ENCODE measurements at places on chromosomes 3 and 15.

GRCh38 chr15:68697711-68698690 is 119.2 kb downstream of the CORO2B start:
- no peak for DNase-seq

GRCh38 chr15:24957691-24958090 is 2.9 kb downstream of the SNRPN start:
- DNase-seq, result no peak

- DNase-seq, result no peak
Measured at GRCh38 chr15:86316726-86317383, 237.2 kb downstream of the AGBL1 start.

DNA sequence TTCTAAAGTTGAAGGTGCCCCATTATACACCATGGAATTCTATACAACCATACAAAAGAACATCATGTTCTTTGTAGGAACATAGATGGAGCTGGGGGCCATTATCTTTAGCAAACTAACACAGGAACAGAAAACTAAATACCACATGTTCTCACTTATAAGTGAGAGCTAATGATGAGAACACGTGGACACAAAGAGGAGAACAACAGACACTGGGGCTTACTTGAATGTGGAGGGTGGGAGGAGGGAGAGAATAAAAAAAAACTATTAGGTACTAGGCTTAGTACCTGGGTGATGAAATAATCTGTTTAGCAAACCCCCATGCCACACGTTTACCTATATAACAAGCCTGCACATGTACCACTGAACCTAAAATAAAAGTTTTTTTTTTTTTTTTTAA is 342.7 kb downstream of the PLCL2 start:
- no peak for DNase-seq

DNA sequence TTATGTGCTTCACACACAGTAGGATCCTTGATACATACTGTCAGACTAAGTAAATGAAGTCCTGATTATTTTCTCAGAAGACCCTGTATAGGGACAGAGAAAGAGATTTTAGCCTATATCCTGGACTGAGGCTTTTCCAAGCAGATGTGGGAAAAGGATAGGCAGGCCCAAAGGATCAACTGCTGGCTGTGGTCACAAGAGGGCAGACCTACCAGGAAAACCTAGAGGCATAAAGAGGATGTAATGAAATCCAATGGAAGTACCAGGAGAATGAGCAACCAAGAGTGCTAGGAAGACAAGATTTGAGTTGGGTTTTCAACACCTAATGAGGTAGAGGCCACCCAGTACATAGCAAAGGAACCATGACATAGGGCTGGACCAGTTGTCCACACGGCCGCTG is 23.1 kb downstream of the DCLK3 start:
- no peak for DNase-seq

GRCh38 chr15:61014698-61015097 is 214.4 kb downstream of the RORA start:
- DNase-seq, result no peak

DNA sequence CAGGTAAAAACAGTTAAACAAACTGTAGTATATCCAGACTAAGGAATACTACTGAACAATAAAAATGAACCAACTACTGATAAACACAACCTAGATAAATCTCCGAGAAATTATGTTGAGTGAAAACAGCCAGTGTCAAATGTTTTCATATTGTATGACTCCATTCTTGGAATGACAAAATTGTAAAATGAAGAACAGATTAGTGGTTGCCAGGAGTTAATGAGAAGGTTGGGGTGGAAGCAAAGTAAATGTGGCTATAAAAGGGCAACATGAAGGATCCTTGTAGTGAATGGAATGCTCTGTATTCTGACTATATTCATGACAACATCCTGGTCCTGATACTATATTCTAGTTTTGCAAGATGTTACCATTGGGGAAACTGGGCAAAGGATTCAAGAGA is 27.5 kb upstream of the ACKR4 start:
- no peak for DNase-seq

DNA sequence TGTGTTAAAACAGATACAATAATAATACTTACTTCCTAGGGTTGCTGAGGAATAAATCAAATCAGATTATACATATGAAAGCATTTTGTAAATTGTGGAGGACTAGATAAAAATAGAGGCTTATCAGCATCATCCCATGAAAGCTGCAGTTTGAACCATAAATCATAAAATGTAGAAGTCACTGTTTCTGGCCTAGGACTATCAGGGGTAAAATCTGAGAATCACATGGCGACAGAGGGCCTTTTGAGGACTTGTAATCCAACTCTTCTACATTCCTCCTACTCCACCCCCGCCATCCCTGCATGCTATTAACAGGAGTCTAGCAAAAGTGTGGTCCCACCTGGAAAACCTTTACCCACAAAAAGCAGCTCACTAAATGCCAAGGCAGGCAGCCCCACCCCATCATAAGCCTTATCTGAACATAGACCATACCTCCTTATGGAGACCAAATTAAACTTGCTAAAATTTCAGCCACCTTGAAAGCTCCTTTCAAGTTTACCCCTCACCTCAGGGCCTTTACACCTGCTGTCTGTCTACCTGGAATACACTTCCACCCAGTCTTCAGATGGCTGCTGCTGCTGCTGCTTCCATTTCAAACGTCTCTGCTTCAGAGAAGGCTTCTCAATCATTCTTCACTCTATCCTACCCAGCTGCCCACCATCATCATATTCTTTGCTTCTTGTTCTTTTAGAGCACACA is 11.5 kb downstream of the MB21D2 start:
- no peak for DNase-seq

DNA sequence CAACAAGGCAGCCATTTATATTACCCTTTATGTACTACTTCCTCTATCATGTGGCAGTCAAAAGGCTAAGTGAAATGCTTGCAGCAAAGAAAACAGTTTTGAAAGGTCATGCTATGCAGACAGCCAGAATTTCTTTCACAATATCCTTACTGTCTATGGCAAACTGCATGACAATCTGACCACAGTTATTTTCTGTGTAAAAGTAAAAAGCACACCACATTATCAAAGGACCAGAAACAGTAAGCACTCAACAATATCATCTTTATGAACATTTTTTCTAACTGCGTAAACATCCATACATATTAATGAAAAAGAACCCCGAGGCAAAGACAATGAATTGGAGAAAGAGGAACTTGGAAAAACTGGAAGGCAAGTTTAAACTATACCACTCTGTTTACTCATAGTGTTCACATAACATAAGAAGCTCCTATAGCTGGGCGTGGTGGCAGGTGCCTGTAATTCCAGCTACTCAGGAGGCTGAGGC is 47.9 kb downstream of the PIK3CB start:
- no peak for DNase-seq

GRCh38 chr3:197820550-197821335 is 29.7 kb downstream of the LRCH3 start:
- no peak for DNase-seq

DNA sequence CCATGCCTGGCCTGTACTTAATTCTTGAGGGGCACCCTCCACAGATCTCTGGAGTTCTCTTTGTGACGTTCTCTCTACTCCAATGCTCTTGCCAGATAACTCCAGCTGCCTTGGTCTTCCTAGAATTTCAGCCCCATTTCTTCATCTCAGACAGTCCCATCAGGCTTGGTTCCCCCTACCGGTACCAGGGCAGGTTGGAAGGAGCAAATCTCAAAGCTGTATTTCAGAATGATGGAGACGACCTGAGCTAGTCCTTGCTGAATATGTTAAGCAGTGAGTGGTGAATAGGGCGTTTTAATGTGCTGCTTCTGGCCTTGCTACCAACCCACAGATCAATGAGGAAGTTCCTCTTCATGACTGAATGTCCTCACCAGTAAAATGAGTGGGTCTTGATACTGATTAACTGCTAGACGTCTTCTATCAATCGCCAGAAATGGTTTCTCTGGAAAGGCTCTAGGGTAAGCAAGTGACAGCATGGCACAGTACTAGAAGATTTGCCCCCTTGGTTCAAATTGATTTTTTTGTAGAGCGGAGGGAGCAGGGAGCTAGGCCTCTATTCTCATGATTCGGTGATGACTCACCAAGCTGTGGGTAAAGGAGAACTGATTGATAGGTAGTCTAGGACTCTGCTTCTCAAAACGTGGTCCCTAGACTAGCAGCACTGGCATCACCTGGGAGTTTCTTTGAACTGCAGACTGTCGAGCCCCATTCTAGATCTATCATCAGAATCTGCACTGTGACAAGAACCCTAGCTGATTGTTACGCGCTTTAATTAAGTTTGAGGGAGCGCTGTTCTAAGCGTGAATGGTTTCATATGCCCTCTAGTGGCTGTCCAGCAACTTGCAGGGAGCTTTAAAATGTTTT is 67.8 kb downstream of the UBP1 start:
- peak; percentile 30 for DNase-seq

GRCh38 chr3:126955004-126955790 is 27.7 kb upstream of the PLXNA1 start:
- no peak for DNase-seq

DNA sequence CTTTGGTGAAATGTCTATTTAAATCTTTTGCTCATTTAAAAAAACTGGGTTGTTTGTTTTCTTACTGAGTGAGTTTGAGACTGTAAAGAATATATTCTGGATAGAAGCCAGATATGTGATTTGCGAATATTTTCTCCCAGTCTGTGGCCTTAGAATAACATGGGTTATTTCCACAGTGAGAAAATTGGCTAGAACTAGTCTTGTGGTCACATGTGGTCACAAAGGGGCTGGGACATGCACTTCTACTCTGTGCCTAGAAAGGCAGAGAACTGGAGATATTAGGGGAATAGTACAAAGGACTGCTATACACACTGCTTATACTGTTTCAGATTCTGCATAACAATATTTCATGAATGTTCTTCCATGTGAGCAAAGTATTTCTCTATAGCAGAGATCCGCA is 79.9 kb upstream of the RGMA start:
- no peak for DNase-seq

GRCh38 chr15:83243634-83244033 is 36.0 kb upstream of the HDGFL3 start:
- no peak for DNase-seq

GRCh38 chr15:94125698-94126097 is 105.7 kb upstream of the MCTP2 start:
- DNase-seq, result no peak

DNA sequence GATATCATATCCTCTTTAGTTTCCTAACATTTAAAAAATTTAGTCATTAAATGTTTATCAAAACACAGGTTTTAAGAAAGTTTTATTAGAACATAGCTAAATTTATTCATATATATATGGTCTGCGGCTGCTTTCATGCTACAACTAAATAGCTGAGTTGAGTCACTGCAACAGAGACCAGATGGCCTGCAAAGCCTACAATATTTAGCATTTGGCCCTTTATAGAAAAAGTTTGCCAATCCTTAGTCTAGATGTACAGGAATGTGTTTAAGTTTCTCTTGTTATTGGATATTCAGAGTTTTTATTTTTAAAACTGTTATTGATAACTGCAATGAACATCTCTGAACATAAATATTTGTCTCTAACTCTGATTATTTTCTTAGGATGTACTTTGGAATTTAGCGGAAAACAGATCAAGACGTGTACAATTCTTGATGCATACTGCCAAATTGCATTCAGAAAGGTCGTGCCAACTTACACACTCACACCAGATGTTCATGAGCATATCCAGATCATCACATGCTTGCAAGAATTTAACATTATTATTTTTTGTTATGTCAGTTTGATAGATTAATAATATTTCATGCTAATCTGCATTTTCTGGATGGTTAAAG is 157.9 kb downstream of the STAC start:
- no peak for DNase-seq

DNA sequence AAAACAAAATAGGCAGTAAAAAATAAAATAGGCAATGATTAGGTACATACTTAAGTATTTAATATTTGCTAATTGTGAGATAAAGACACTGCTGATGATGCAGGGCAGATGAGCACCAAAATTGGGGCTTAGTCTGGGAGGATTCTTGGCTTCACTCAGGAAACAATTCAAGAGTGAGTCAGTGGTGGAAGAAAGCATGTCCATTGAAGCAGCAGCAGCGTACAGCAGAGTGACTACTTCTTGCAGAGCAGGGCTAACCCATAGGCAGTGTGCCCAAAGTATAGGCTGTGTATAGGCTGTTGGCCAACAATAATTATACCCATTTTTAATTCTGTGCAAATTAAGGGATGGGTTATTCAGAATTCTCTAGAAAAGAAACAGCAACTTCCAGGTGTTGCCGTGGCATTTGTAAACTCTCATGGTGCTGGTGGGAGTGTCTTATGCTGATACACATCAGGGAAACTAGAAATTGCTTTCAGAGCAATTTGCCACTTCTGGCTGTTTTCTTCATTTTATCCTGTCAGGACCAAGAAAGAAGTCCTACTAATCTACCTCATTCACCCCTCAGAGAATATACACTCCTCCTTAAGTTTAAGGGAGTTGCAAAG is 317.3 kb upstream of the NAALADL2 start:
- DNase-seq, result no peak

DNA sequence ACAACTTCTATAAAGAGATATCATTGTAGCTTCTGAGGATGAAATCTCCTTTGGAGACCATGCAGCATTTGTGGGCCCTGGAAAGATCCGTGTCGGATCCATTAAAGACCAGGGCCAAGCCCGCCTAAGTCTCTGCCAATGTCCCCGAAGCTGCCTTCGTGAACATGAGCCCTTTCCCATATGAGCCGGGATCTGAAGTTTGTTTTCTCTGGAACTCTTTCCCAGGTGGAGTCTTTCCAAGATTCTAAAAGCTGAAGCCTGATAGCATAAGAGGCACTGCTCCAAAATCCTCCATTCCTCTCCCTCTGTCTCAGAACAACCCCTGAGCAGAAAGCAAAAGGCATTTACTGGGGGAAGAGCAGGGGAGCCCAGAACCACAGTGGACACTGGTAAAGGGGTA is 274.6 kb downstream of the NTRK3 start:
- DNase-seq, result no peak

DNA sequence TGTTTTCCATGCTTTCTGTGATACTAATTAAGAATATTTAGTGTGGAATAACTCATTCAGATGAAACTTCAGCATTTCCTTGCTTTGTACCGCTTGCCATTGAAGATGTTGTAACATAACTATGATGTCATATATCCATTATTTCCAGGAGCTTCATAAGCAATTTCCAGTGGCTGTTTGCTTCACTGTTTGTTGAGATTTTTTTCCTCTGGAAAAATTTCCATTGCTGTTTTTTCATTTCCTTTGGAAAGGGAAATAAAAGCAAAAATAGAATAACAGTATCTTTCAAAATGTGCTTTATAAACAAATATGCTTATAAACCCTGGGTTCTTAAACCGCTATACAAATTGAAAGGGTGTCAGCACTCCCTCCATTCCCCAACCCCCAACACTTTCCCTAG is 319.6 kb upstream of the SEMA6D start:
- DNase-seq, result no peak

DNA sequence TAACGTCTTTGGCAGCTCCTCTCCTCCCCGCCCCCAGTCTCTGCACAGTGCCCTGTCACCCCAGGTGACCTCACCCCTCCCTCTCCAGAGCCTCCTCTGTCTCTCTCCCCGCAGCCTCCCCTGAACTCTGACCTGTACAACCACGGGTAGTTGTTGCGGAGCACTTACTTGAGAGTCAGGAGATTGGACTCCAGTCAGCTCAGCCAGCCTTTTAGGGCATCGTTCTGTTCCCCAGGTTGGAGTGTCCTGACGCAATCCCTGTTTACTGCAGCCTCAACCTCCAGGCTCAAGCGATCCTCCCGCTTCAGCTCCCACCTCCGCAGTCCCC is 177.7 kb downstream of the UACA start:
- no peak for DNase-seq

All from activated T-cell treated with anti-CD3 and anti-CD28 coated beads for 48 hours (primary cell).